Activated CD4-positive, alpha-beta T cell treated with anti-CD3 and anti-CD28 coated beads, Interleukin-2, amount 50 U/mL, for 4 hours (primary cell): ENCODE measurements at places on chromosomes 2 and 18.

GRCh38 chr2:237702441-237703391, 75.3 kb downstream of the LRRFIP1 start:
- DNase-seq = peak; percentile 55

- no peak for DNase-seq
These were observed 219.9 kb downstream of the PIK3C3 start for GRCh38 chr18:42174909-42175308.

GRCh38 chr2:197452754-197453122, 614 bp upstream of the COQ10B start:
- no peak for DNase-seq

DNA sequence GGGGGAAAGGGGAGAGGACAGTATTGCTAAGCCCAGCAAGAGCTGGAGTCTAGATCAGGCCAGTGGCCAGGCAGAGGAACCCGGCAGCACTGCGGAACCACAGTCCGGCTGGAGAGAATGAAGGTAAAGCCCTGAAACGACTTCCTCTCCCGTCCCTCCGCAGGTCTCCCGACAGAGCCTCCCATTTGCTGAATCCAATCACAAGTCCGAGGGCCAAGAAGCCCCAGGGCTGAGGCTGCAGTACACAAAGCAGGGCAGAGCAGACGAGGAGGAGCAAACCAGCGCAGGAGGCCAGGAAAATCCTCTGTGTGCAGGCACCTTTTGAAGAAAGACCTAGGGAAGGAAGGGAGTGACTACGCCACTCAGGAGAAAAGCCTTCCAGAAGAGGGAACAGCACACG, 104.4 kb downstream of the OSBPL1A start:
- DNase-seq = no peak

DNA sequence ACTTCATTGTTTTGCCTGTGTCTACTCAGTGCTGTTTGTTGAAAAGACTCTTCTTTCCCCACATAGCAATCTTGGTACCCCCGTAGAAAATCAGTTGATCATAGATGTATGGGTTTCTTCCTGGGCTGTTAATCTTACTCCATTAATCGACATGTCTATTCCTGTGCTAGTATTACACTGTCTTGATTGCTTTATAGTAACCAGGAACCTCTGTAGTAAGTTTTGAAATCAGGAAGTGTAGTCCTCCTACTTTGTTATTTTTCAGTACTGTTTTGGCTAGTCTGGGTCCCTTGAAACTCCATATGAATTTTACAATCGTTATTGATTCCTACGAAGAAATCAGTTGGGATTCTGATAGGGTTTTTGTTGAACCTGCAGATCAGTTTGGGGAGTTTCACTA, 78.8 kb upstream of the FAM136A start:
- no peak for DNase-seq

- no peak for DNase-seq
These were observed 7.4 kb upstream of the PTH2R start for GRCh38 chr2:208399201-208399600.

GRCh38 chr2:158134655-158135054, 33.0 kb downstream of the UPP2 start:
- no peak for DNase-seq

GRCh38 chr2:34985474-34985873, 1370.1 kb upstream of the CRIM1 start:
- no peak for DNase-seq

- no peak for DNase-seq
These were observed 25.4 kb downstream of the KIF5C start for GRCh38 chr2:148900350-148900837.

DNA sequence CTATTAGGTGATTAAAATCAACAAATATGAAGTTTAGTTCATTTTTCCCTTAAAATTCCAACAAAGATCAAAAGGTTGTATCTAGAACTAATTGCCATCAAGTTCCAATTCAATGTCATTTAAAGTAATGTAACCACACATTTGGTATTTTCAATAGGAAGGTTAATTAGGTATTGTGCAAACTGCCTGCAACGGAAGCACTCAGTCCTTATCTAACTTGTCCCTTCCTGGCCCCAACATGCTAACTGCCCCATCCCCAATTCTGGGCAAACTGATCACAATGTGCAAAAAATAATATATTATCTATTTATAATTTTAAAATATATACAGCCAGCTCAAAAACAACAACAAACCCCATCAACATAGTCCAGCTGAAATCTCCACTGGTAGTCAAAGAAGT, 33.2 kb downstream of the VIL1 start:
- no peak for DNase-seq

DNA sequence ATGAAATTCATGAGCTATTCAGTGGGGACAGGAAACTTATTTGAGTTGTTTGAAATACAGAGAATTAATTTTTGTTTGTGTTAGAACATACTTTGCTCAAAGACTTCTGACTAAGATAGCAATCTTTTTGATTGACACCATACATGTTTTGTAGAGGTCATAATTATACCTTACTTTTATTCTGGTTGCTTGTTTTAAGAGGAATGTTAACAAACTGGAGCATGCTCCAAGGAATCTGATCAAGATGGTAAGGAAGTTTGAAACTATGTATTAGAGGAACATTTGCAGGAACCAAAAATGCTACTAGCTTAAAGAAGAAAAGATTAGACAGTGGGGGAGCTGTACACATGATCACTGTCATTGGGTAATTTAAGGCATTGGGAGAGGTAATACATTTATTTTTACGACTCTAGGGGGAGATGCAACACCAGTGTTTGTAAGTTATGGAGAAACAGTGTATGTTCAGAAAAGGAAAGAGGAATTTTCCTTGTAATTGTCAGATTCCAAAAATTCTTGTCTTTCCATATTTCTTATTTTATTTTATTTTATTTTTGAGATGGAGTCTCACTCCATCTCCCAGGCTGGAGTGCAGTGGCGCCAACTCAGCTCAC, 8.0 kb downstream of the AGFG1 start:
- DNase-seq = no peak

DNA sequence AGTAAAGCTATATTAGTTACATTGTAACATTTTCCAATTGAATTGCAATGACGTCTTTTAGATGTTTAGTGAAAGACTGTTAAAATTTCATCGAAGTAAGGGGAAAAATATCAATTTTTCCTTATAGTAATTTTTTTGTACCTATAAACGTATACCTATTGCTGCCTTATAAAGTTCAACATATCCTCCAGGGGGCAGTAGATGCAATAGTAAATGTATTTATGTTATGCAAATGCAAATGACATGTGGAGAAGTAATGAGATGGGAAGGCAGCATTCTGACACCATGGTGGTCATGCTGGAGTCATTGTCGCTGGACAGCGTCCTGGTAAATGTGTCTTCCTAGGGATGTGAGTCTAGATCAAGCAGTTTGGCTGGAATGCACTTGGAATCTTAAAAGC, 38.7 kb downstream of the MSTN start:
- no peak for DNase-seq
